NCI-H2081 (cell line): ENCODE measurements at places on chromosomes 4 and X.

DNA sequence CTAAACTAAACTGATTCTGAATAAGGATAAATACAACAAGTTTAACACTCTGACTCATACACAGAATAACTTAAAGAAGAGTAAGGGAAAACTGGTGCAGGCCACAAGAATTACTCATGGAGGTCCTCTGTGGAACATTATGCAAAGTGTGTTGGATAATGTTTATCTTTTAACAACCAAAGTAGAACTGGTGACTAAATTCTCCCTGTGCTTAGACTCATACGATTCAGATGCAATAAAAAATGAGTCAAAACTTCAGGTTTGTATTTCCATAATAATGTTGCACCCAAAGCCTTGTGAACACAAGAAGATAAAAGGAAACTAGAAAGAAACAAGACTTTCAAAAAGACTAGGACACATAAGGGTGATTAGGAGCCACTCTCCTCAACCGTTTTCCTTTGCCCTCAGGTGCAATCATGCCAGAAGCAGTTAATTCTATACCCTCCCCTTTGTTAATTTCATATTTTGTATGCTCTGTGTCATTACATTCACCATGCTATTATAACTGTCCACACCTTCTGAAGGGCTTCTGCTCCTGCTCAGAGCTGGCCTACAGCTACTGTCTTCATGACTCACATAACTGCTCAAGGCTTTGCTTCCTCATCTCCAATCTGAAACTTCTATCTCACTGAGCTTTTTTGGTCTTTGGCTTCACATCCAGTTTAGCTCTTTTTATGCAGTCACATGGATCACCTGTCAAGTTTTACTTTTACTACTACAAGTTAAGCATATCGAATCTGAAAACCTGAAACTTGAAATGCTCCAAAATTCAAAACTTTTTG is 60.2 kb downstream of the KCNIP4 start:
- no peak for DNase-seq

DNA sequence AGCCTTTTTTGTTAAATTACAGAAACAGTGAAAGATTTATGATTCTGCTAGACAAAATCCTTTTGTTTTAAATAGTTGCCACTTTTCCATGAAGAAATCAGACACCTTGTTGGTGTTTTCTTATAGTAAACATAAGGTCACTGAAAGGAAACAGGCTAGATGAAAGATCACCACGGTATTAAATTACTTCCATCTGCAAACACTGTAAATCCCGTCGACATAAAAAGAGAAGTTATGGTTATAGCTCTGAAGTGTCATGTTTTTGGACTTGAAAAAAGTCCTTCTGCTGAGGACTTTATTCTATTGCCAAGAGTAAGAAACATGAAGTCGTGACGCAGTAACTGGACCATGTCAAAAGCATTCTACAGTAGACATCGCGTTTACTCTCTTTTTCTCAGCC is 567.6 kb upstream of the SLIT2 start:
- DNase-seq: no peak

DNA sequence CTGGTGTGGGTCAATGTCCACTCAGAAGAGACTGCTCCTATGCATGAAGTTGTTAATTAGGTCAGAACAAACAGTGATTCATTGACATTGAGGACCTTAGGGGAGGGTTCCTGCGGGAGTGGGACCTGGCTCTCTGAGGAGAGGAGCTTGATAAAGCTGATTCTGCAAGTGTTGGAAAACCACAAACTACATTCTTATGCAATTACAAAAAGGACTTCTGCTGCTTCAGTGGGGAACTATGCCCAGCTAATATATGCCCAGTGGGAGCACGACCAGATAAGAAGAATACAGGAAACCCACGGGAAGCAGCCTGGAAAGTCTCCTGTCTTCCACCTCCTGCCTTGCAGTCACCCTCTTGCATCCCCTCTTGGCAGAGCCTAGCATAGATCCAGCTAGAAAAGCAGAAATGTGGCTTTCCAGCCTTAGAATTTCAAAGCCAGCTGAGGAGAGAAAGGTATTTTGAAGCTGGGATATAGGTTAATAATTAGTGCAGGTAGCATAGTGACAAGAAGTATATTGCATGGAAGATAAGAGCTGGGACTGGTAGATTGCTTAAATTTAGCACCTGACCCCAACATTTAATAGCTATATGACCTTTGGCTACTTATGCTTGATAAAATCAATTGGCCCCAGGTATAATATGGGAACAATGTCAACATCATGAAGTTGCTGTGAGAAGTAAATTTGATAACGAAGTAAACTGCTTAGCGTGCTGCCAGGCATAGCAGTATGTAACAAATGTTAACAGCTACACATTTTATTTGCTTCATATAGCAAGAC is 34.9 kb upstream of the UGT8 start:
- no peak for DNase-seq

DNA sequence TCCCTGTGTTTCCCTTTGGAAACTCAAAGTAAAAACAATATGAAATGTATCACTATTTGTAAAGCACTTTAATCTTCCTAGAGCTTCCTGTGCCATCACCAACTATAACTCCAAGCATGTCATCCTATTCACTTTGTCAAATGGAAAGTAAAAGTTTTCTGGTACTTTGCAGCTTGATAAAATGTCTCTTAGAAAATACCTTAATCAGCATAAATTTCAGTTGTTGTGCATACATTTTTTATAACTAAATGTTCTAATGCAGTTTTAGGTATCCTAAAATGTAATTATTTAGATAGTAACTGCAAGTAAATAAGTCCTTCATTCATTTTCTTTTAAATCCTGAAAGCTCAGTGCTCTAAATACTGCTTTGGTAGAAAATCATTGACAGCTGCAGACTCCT is 558.7 kb downstream of the GRID2 start:
- no peak for DNase-seq
